ENCODE measurements at places on chromosomes 13 and 19.

- DNase-seq: no peak
These were observed 8.1 kb upstream of the ANGPTL4 start for GRCh38 chr19:8355631-8356402.

DNA sequence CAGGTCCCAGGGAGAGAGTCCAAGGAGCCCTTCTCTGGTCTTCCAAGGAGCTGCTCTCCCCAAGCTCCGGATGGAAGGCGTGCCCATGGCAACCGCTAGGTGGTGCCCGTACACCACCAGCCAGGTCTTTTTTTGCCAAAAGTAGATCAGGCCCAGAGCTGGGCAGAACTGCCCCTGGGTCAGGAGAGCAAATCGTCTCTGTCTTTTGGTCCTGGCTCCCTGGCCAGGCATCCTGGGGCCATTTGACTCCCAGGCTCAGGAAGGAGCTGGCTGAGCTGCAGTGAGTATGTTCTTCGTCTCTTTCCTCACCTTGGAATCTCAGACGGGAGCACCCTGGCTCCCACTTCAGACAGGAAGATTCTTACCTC lies 24.6 kb upstream of the BCL3 start:
- peak; percentile 51 for DNase-seq

GRCh38 chr19:2983351-2984214 lies 6.2 kb downstream of the TLE6 start:
- DNase-seq: peak; percentile 79

DNA sequence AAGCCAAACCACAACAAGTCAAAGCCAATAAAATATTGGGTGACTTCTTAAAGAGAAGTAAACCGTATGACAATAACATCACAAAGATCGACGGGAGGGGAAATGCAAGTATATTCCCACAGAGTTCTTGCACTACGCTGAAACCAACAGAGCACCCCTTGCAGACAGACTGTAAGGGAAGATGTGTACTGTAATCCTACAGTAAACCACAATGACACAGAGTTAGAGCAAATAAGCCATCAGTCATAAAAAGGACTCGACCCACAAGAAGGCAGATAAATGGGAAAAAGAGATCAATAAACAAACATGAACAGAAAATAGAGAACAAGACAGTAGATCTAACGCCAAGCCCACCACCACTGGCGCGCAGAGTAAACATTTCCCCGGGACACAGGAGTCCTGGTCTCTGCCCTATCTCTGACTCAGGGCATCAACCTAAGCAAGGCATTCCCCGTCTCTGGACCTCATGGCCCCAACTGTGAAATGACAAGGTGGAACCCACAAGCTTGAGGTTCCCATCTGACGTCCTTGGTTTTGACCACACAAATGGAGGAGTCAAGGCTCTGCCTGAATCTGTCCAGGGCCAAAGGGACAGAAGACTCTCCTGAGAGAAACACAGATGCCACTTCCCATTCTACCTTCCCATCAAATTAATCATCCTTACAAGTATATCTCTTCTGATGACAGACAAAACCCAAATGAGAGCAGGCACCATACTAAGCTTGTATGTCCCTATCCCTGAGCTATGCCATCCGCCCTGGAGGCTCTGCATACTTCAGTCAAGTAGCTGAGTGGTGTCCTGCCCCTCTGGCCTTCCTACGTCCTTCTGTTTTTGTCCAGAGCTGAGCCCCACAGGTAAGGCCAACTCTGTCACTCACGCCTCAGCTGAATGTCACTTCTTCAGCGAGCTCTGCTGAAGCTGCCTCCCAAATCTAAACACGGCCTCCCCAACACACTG lies 15.0 kb downstream of the SAFB2 start:
- DNase-seq: no peak

DNA sequence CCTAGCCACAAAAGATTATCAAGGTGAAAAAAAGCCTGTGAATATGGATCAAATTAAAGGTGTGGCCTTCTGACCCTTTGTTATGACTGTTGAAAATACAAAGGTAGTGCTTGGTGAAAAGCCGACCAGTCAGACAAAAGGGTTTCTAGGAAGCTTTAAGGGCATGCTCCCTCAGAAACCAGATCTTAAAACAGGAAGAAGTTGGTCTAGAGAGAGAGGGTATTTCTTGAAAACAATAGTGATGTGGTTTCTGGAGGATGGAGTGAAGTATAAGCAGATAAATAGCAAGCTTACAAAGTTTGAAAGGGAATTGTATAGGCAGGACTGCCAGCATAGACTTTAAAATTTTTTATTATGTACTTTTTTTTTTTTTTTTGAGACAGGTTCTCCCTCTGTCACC lies 5.0 kb upstream of the EID2 start:
- no peak for DNase-seq

GRCh38 chr13:113171250-113172125 lies 13.0 kb downstream of the PROZ start:
- no peak for DNase-seq
